ENCODE measurements at places on chromosomes 1 and 21. TPM values are rescaled to one million over a fixed set of nuclear protein-coding genes. Genes with fewer than 3 reads are reported as not detected.

GRCh38 chr1:46077644-46078043 lies 54.8 kb downstream of the PIK3R3 start:
- no peak for DNase-seq

- DNase-seq, result no peak
Observed at GRCh38 chr1:107843989-107844388, 121.0 kb downstream of the VAV3 start.

- no peak for DNase-seq
Observed at GRCh38 chr1:115238336-115239147, 99.5 kb downstream of the NGF start.

The TGFB2 gene
- 0.16 TPM for total RNA-seq

DNA sequence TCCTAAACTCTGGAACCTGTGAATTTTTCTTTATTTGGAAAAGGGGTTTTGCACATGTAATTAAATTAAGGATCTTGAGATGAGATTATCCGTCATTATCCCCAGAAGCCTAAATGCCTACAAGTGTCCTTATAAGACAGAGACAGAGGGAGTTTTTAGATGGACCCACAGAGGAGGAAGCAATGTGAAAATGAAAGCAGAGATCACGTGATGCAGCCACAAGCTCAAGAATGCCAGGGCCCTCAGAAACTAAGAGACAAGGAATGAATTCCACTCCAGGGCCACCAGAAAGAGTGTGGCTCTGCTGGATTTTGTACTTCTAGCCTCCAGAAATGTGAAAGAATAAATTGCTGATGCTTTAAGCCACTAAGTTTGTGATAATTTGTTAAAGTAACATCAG lies 183.6 kb upstream of the UBE2U start:
- DNase-seq, result no peak

DNA sequence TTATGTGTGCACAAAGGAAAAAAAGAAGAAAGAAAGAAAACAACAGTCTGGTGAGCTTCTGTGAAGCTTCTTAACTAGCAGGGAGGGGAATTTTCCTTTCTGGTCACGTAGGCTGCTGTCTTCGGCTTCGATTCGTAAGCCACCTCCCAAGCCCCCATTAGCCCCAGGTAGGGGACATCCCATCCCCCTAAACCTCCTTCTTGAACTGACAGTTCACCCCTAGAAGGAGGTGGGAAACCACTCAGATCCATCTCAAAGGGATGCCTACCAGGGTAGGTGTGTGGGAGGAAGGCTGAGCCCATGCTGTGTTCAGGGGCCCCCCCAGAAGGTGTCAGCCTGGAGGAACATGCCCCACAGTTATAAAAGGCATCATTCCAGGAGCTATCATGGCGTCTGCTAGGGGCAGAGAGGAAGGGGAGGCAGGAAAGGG lies 25.8 kb downstream of the CD247 start:
- DNase-seq, result peak; percentile 59

DNA sequence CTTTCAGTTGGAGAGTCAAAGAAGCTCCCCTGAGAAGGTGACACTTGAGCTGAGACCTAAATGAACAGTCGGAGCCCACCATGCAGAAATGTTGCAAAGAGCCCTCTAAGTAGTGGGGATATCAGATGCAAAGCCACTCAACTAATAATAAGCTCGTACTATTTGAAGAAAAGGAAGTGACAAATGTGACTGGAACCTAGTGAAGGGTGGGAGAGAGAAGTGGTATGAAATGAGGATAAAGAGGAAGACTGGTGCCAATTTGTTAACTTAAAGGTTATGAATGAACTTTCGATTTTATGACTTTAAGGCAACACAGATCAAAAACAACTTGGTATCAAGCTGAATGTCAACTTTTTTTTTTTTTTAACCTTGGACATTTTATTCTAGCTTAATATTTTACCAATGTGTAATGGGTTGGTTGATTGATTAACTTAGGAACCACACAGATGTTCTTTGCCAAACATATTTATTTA lies 14.7 kb downstream of the LYPLAL1 start:
- DNase-seq, result no peak

The PSMB4 gene
- total RNA-seq, result 230 TPM

DNA sequence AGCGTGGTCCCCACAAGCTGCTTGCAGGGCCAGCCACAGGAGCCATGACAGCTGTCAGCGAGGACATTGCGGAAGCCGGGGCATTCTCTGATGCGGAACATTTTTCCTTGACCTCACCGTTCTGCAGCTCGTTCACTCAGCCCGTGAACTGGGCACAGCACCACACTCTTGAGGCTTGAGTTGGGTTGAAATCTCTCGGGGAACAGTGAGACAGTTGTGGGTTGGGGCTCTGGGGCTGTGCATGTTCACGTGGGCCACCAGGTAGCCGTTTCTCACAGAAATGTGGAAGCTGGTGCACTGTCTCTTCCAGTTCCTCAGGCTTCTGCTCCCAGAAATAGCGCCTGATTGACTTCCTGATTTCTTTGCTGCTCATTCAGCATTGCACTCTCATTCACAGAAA lies 69.8 kb downstream of the SPSB1 start:
- DNase-seq, result no peak

The SPRR5 gene
- total RNA-seq, result not detected

GRCh38 chr1:26181586-26182382 lies 4.5 kb downstream of the CNKSR1 start:
- no peak for DNase-seq

The REN gene
- total RNA-seq, result not detected

GRCh38 chr1:197899037-197899436 lies 3.4 kb upstream of the C1orf53 start:
- no peak for DNase-seq

- no peak for DNase-seq
Observed at GRCh38 chr21:43868461-43868860, 3.4 kb downstream of the AGPAT3 start.

DNA sequence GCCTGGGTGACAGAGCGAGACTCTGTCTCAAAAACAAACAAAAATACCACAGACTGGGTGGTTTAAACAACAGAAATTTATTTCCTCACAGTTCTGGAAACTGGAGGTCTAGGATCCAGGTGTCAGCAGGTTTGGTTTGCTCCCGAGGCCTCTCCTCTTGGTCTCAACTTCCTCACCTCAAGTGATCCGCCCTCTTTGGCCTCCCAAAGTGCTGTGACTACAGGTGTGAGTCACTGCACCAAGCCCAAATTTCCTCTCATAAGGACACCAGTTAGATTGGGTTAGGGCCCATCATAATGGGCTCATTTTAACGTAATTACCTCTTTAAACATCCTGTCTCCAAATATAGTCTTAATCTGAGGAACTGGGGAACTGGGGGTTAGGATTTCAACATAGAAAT lies 35.5 kb downstream of the MFSD2A start:
- DNase-seq, result no peak

DNA sequence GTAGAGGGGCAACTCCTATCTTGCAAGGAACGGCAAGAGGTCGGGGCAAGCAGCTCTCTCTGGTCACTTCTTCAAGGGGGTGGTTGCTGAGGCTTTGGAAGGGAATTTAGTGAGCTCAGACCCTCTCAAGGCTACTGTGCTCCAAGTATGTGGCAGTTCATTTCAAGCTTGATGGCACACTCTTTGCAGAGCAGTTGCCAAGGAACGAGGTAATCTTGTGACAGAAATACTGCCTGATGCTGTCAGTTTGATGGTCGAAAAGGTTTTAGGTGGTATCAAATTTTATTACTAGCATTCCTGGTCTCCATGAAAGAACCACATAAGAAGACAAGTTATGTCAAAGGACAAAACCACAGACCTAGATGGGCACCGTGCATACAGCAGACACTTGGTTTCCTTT lies 13.1 kb downstream of the CFAP298 start:
- no peak for DNase-seq

GRCh38 chr1:181131255-181131941 lies 42.9 kb downstream of the IER5 start:
- no peak for DNase-seq

DNA sequence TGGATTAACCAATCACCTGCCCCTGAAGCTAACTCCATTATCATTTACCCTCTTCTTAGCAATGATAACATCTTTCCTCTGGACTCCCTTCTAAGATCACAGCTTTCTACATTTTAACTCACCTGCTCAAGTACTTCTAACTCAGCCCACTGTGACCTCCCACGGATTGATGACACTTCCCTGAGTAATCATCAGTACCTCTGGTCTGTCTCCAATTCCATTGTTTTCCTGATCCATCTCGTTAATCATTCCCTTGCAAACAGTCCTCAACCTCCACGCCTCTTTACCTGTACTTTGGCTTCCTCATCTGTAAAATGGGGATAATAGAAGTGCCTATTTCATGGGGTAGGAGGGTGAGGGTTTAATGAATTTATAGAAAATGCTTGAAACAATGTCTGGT lies 195.3 kb upstream of the APP start:
- DNase-seq, result no peak

The TMEM54 gene
- not detected for total RNA-seq

The HMCN1 gene
- total RNA-seq, result 0.26 TPM

The GJC2 gene
- 2.6 TPM for total RNA-seq

GRCh38 chr21:28590026-28590425 lies 402.7 kb downstream of the LTN1 start:
- DNase-seq, result no peak

DNA sequence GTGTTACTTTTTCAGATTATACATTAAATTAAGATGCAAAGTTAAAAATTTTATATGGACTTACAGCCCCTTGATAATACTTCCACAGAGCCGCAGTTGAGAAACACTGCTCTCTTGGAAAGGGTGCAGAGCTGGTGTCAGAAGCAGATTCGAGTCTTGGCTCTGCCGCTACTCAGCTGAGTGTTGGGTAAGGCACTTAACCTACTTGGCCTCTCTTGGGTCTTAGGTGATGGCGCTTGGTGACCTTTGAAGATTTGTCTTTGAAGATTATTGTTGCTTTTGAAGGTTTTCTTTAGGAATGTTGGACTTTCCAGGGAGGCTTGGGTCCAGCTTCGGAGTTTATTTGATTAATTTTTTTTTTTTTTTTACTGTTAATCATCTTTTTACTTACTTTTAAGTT lies 48.5 kb downstream of the CAMTA1 start:
- no peak for DNase-seq

The FAM72C gene
- not detected for total RNA-seq

The CAMK1G gene
- total RNA-seq, result not detected

The OR2W3 gene
- total RNA-seq, result not detected

The IFFO2 gene
- total RNA-seq, result 30.7 TPM

- DNase-seq, result no peak
Observed at GRCh38 chr1:155454096-155454495, 108.5 kb downstream of the ASH1L start.

GRCh38 chr1:10947691-10948462 lies 64.6 kb upstream of the TARDBP start:
- DNase-seq, result no peak

DNA sequence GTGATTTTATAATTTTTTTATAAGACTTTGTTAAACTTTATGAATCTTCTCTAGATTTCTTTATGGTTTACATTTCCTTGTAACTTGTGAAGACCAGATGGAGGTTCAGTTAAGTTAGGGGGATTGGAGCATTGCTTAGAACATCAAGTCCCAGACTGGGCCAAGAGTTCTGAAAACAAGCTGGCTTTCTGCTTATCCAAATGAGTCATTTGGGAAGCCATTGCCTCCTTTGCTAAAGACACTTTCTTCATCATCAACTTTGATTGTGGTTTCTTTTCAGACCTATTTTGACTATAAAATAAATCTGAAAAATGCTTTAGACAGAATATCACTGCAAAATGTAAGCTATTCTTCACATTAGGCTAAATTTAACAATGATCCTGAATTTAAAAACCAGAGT lies 446.8 kb downstream of the USP25 start:
- DNase-seq, result no peak

The HOOK1 gene
- 20.8 TPM for total RNA-seq

DNA sequence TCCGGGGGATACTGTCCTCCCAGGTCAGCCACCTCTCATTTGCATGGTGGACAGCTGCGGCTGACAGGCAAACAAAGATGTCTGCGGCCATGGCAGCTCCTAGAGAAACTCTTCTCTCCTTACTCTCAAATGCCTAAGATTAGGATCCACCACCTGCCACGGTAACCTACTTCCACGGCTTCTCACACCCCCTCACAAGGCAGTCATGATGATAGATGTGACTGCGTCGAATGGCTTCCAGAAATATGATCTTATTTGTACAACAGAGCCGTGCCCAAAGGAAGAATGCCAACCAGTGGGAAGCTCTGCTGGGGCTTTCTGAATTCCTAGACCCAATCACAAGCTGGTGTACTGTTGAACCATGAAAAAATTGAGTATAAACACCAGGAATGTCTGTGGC lies 73.4 kb downstream of the BACE2 start:
- DNase-seq, result no peak

The FLG2 gene
- not detected for total RNA-seq

The PRELP gene
- total RNA-seq, result not detected

The PCBP3 gene
- total RNA-seq, result not detected

The KIF26B gene
- total RNA-seq, result 0.16 TPM

- no peak for DNase-seq
Observed at GRCh38 chr21:34890724-34891612, 158.1 kb downstream of the RUNX1 start.

- no peak for DNase-seq
Observed at GRCh38 chr1:231601824-231602672, 24.5 kb upstream of the DISC1 start.

The NUP210L gene
- total RNA-seq, result 0.22 TPM

DNA sequence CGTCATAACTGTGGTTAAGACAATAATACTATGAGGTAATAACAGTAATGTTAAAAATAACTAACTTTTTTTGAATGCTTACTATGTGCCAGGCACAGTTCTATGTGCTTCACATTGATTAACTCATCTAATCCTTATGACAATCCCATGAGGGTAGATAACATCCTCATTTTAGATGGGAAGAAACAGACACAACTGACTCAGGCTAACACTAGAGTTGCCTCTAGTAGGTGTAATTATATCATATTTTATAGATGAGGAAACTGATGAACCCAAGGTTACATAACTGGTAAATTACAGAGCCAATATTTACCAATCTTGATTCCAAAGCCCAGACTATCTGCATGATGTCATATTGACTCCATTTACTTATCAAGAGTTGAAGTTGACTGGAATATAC lies 23.5 kb downstream of the SERPINC1 start:
- DNase-seq, result no peak

- no peak for DNase-seq
Observed at GRCh38 chr1:12100071-12100470, 37.0 kb downstream of the TNFRSF8 start.

DNA sequence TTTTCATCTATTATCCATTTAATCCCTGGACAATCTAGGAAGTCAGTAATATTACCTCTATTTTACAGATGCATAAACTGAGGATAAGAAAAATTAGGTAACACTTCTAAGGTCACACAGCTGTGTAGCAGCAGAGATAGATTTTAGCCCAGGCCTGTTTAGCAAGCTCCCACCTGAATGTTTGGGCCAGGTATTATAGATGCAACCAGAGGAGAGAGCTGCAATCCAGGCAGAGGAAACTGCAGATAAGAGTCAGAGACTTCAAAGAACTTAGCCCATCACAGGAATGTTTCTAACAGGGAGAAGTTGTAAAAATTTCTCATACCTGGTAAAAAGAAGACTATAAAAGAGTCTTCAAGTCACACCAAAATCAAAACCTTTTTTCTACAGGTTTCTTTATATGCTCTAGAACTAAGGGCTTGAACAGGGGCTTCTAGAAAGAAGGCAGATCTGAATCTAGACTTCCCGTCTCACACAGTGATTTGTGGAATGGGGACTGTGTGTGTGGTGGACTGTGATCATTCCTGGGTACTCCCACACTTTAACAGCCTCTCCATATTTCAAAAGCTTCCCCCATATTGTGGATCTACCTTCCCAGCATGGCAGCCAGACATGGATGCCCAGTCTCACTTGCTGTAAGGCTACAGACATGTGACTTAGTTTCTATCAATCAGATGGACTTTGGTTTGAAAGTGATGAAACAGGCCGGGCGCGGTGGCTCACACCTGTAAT lies 128.7 kb downstream of the TLR5 start:
- no peak for DNase-seq

Data from naive thymus-derived CD8-positive, alpha-beta T cell (primary cell).